SJSA1 (cell line): ENCODE measurements at places on chromosomes 4 and X. TPM values are rescaled to one million over a fixed set of nuclear protein-coding genes. Genes with fewer than 3 reads are reported as not detected.

AGTR2 gene
- not detected in 2 replicates for total RNA-seq

SH3TC1 gene
- 1.4 and 4.3 TPM in 2 replicates for total RNA-seq

TCEAL9 gene
- 171 and 277 TPM in 2 replicates for total RNA-seq

MAGEA1 gene
- total RNA-seq, result not detected in 2 replicates

SHROOM4 gene
- 2.9 and 6.6 TPM in 2 replicates for total RNA-seq

GRCh38 chr4:15325987-15326386, 101.8 kb upstream of the C1QTNF7 start:
- DNase-seq, result no peak

GRCh38 chrX:129648514-129649267, 6.1 kb downstream of the APLN start:
- DNase-seq, result no peak

DNA sequence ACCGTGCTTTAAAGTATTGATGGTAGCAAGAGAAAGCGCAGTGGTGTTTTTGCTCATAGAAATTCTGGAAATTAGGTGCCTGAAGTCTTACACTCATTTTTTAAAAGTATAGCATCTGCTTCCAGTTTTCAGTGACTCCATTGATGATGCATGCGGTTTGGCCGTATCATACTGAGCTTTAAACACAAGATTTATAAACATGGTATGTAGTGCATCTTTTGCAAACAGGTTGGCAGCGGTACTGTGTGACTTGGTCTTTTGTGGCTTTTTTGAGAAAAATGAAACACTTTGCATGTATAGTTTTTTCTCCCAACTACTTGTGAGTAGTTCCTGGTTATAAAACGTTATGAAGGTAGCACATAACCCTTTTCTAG, 2.0 kb downstream of the DDX3X start:
- no peak for DNase-seq

DNA sequence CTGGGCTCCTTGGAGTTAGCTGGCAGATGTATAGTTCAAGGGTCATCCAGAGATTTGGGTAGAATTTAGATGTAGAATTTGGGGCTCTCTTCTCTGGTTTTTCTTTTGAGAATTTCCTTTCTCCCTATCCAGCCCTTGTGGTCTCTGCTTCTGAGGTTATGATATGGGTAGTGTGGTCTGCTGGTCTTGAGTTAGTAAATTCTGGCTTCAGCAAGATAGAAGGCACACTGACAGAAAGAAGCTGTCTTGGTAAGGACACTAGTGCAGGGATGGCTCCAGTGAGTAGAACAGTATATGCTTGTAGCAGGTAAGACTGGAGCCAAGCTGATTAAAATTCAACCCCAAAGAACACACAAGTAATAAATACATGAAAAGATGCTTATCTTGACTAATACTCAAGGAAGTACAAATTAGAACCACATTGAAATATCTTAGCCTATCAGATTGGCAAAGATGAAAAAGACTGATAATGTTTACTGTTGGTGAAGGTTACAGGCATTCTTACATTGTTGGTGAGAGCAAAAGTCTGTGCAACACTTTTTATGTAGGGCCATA, 2.1 kb upstream of the IL9R start:
- DNase-seq, result no peak
